ENCODE measurements at places on chromosomes 5 and 9.

GRCh38 chr5:56429110-56429561, 196.0 kb upstream of the ANKRD55 start:
- DNase-seq = no peak

DNA sequence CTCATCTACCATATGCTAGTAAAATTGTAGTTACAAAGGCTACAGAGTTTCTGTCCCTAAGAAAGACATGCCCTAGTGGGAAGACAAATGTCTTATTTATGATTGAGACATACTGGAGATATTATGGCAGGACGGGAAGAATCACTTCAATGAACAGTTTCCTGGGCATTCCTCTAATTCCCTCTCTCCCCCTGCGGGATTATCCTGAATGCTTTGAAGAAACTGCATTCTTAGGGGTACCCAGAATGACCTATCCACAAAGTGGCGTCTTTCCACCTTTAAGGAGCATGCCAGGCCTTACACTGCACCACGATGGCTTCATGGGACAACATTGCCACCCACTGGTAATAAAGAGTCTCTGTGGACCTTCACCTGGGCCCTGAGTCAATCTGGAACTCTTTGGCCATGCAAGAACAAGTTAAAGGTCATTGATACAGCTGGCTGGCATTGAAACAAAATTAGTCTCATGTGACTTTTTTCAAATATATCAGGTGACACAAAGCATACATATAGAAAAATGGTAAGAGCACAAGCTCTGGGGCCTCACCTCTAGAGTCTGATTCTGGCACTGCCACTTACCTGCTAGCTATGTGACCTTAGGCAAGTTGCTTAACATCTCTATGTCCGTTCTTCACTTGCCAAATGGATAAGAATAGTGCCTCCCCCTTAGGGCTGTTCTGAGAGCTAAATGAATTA, 32.0 kb downstream of the ANKRD55 start:
- DNase-seq = peak; percentile 49

DNA sequence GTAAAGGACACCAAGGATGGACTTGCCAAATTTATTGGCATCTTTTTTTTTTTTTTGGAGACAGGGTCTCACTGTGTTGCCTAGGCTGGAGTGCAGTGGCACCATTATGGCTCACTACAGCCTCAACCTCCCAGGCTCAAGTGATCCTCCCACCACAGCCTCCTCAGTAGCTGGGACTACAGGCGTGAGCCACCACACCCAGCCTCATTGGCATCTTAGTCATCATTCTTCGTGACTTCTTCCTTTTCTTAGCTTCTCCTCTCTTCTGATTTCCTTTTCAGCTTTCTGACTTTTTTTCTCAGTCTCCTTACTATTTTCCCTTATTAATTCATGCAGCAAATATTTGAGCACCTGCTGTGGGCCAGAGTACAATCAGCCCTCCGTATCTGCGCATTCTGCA, 6.1 kb downstream of the MAML1 start:
- no peak for DNase-seq

- no peak for DNase-seq
Observed at GRCh38 chr9:124733964-124734740, 37.0 kb downstream of the NR6A1 start.

DNA sequence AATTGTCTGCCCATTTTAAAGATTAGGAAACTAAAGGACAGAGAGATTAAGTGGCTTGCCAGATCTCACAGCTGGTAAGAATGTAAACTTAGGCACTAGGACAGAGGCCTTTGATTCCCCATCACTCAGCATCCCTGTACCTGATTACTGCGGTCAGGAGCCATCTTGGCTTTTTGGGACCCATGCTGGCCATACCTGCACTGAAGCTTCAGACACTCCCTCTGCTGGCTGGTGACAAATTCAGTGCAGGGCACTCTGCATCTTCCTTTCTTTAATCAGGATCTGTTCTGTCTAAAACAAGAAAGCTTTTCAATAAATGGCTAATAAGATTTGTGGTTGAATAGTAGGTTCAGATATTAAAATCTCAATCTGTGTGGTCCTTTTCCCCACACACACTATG, 215.5 kb upstream of the RORB start:
- no peak for DNase-seq

- no peak for DNase-seq
Observed at GRCh38 chr5:122704247-122705036, 70.4 kb upstream of the SNX2 start.

DNA sequence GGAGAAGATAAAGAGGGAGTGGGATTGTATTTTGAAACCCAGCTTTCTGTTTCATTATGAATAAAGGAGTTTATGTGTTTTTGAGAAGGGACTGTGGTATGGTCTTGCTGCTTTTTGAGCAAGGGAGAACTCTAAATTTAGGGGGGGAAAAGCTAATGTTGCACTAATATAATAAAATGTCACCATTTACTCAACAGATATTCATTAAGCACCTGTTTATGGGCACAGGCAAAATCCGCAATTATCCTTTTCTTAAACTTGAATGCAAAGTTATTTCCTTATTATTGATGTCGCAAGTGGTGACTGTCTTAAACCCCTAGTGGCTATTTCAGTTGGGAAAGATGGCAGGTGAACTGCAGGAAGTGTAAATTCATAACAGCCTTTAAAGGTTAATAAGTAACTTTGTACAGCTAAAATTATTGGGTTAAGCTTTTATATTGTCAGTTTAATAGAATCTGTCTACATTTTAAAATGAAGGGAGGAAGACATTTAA, 1.5 kb downstream of the CDC42SE2 start:
- DNase-seq = no peak

- no peak for DNase-seq
Observed at GRCh38 chr5:168393773-168394172, 92.5 kb upstream of the RARS1 start.

DNA sequence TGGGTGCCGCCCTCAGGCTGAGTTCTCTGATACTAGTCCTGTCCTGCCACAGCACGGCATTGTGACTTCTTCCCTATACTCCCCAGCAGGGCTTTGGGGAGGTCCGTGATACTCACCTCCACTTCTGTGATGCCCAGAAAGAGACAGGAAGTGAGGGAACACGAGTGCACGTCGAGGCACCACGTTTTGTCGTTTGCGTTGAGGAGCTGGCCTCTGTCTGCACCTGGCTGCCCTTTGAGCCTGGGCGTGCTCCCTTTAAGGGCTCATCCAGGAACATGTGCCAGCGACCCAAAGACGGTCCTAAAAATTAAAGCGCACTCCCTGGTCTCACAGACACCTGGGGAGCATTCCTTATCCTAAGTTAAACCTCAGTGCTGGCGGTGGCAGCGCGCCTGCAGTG, 8.7 kb upstream of the IRX4 start:
- no peak for DNase-seq

Measured in activated T-cell treated with anti-CD3 and anti-CD28 coated beads for 4 hours (primary cell).